HFFc6 (cell line): ENCODE measurements at places on chromosomes 4 and X.

DNA sequence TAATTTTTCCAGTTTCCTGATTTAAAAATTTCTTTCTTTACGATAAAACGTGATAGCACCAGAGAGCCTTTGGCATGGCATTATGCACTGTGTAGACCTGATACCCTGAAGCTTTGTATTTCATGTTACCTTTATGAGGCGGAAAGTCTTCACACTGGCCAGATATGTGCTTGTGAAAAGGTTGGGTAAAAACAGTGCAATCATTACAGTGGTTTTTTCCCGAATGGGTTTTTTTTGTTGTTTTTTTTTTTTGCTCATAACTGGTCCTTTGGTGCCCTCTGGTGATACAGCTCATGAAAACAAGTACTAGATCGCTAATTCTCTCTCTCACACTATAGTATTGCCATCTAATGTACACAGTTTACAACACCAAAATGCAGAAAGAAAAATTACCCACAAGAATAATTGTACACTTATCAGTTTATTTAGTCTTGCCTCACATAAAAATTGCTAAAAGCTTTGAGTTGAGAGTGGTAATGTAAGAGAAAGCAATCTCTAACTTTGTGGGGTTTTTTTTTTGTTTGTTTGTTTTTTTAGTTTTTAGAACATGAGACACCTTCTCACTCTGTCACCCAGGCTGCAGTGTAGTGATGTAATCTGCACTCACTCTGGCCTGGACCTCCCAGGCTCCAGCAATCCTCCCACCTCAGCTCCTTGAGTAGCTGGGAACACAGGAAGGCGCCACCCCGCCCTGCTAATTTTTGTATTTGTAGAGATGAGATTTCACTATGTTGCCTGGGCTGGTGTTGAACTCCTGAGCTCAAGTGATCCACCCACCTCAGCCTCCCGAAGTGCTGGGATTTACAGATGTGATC is 21.3 kb downstream of the SPCS3 start:
- peak; percentile 25 for DNase-seq

DNA sequence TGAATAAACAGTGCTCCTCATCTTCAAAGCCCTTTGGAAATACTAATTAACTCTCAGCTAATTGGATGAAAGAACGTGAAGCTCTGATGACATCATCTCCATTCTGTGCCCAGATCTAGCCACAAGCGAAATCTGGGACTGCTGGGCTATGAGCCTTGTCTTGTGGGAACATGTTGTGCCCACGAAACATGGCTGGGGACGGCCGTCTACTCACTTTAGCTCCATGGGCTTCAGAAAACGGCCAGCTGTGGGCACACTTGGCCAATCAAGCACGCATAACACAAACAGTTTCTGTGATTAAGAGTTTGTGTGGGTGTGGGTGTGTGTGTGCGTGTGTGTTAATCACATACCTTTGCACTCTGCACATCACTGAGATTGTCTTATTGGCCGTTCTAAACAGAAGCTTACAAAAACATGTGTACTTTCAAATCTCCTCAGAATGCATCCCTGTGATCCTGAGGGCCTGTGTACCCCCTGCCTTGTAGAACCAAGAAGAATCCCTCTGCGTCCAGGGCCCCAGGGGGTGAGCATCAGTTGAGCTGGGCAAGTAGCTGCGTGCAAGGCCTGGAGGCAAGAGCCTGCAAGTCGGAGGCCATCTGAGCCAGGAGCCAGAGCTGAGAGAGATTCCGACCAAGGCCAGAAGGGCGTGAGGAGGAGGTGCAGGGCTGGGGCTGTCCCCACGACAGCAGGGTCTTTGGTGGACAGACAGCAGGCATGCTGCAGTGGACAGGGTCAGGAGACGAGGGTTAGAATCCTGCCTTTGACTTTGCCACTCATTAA is 18.7 kb upstream of the ZNF185 start:
- no peak for DNase-seq

GRCh38 chrX:133985164-133985966 is at the start of gene GPC3:
TSS of gene GPC3 (minus strand) at chrX:133985594.
- no peak for DNase-seq

- peak; percentile 64 for DNase-seq
Measured at GRCh38 chr4:186037692-186038658, 31.0 kb upstream of the TLR3 start.

DNA sequence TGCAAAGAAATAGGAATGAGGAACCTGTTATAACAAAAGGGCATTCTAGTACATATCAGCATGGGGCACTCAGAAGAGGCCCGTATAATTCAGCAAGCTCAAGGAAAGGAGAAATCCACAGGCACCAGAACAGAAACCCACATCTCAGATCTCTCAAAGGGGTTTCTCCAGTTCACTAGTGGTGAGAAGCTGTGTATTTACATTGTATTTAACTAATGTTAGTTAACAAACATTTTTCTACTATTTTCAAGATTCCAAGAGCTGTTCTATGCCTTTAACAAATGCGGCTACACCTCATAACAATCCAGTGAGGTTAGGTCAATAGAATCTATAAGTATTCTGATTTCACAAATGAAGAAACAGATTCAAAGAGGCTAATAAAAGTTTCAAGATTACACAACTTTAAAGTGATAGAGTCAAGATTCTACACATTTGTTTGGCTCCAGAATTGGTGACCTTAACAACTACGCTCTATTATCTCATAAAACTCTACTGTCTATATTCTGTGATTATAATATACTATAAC is 77.3 kb downstream of the CXXC4 start:
- DNase-seq: no peak

- no peak for DNase-seq
Measured at GRCh38 chr4:165209796-165210195, 2.4 kb downstream of the KLHL2 start.

GRCh38 chr4:123573866-123574508 is 177.4 kb downstream of the SPRY1 start:
- DNase-seq: no peak

DNA sequence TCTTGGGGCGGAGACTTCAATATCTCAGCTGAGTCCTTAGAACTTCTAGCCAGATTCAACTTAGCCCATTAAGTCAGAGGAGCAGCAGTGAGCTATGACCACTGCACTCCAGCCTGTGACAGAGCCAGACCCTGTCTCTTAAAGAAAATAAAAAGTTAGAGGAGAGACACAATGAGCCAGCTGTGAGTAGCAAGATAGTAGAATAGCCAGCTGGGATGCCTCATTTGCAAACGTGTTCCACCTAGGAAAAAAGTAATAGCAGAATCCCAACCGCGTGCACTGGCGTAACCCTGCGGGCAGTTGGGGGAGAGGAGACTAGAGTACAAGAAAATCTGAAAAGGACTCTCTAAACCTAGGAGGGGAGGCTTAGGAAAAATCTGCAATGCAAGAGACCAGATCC is 133.2 kb upstream of the ANXA3 start:
- DNase-seq: no peak

DNA sequence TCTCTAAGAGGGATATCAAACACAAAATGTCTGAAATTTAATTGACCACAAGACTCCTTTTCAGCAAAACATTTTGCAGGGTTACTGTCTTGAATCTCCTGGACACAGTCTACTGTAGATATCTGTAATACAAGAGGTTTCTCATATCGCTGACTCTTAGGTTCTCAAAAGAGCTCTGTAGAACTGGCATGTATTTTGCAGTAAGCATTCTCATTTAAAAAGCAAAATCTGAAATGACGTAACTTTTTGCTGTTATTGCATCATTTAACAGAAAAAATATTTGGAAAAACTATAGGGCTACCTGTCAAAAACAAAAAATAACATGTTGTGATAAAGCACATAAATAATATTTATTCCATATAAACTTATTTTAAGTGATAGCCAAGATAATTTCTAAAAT is 114.2 kb downstream of the CDS1 start:
- DNase-seq: no peak

DNA sequence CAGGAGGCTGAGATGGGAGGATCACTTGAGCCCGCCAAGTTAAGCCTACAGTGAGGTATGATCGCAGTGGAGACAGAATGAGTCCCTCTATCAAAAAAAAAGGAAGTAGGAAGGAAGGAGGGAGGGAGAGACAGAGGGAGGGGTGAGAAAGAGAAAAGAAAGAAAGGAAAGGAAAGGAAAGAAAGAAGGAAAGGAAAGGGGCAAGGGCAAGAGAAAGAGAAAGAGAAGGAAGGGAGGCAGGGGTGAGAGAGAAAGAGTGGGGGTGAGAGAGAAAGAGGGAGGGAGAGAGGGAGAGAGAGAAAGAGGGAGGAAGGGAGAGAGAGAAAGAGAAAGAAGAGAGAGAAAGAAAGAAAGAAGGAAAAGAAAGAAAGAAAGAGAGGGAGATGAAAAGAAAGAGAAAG is 13.2 kb downstream of the ELF2 start:
- DNase-seq: no peak

DNA sequence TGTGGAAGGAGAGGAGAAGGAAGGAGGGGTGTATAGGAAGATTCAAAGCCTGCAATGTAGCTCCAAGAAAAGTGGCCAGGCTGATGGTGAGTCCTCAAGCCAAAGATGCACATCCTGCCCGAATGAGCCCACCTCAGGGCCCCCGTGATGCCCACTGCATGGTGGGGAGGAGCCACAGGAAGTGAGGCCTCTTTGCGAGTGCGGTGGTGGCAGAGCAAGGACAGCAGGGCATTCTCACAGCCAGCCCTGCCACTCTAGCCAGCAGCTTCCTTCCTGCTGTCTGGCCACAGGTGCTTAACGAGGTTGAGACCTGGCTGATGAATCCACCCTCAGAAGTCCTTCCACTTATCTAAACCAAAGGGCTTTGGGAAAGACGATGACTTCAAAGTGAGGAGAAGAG is 55.8 kb downstream of the BCOR start:
- no peak for DNase-seq

DNA sequence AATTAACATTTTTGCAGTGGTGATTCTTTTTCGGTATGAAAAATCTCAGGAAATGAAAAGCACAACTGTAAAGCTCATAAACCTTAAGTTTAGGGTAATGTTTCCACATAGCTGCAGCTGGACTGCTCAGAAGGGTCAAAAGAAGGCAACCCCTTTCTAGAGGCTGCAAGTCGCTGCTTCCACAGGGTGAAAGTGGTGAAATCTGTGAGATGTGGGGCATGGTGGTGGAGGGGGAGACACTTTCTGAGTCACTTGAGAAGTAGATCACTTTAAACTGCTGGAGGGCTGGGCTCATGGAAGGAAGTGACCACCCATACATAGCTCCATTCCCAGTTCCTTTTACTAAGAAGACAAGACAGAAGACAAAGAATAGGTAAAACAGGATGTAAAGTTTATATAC is 8.7 kb downstream of the SFRP2 start:
- no peak for DNase-seq

GRCh38 chr4:154640999-154641398 is 28.5 kb upstream of the FGG start:
- DNase-seq: no peak

DNA sequence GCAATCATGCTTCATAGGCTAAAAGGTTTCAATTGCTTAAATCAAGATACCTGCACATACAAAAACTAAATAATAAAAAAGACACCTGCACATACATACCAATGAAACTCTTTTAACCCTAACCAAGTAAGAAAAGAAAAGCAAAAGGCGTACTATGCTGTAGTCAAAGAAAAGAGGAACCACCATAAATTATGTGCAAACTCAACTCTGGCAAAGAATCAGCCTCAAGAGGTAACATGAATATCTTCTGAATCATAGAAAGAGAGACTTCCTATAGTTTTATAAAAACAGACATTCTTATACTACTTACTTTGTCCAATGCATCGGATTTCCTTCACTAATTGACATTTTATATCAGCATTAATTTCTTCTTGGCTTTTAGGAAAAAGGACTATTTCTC is 29.3 kb downstream of the MMGT1 start:
- DNase-seq: no peak

- DNase-seq: no peak
Measured at GRCh38 chr4:156237231-156237630, 283.6 kb upstream of the CTSO start.

DNA sequence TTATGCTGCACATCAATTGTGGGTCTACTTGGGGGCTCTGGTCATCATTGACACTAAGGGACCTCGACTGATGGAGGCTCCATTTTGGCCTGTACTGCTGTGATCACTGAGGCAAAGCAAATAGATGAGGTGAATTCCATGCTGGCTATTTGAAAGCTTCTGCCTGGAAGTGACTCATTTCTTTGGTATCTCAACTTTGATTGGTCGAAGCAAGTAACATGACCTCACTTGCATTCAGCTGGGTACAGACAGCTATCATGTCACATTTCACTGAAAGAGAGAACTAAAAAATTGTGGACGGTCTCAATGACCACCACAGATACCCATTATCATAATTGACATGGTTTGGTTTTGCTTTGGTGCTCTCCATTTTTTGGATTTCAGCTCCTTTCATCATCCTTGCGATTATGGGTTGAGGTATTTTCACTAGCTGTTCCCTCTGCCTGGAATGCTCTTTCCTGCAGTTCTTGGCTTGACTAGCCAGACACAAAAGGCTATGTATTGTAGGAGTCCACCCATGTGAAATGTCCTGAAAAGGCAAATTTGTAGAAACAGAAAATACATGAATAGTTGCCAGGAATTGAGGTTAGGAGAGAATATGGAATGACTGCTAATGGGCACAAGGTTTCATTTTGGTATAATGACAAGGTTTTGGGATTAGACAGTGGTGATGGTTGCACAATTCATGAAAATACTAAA is 369.2 kb upstream of the LCORL start:
- DNase-seq: no peak

DNA sequence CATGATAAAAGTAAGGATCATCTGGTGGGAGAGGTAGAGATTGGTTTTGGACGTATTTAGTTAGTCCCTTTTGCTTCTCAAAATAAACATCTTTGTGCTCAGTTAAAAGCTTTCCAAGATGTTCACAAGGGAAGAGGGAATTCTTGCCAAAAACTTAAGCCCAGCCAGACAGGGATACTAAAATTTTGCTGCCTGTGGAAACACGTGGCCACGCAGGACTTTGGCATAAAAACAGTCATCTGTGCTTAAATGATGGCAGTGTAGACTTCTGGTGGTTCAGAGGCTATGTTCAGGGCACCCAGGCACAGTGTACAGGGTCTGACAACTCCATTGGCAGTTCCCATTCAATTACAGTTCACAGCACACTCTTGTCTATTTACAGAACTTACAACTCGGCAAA is 93.2 kb upstream of the JADE1 start:
- DNase-seq: no peak

DNA sequence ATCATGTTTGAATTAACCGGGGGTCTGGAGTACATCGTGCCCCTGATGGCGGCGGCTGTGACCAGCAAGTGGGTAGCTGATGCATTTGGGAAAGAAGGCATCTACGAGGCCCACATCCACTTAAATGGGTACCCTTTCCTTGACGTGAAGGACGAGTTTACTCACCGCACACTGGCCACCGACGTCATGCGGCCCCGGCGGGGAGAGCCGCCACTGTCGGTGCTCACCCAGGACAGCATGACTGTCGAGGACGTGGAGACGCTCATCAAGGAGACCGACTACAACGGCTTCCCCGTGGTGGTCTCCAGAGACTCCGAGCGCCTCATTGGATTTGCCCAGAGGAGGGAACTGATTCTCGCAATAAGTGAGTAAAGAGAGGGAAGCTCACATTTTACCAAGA is 56.9 kb downstream of the CLCN4 start:
- DNase-seq: no peak

DNA sequence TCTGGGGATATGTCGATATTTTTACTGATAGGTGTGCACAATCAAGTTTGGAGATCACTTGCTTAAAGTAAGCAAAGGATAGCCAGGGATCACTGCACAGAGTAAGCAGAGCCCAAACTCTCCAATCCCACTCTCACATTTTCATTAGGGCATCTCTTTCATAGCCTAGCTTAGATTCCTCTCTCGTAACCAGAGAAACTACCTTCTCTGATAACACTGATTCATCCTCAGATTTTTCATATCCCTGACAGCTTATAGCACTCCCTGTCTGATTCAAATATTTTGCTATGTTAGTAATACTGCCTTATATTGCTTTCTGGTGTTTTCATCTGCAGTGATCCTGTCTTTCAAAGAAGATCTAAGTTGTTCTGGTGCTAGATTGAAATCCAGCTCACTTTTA is 123.7 kb downstream of the CBLL2 start:
- peak; percentile 29 for DNase-seq
